ENCODE measurements at places on chromosomes 7 and 10. TPM values are rescaled to one million over a fixed set of nuclear protein-coding genes. Genes with fewer than 3 reads are reported as not detected.
A peak's percentile ranks its signal among the peaks of the same experiment; 100 is the strongest.

CALHM2 gene
- total RNA-seq: 4.9 TPM

ABI1 gene
- 54.4 TPM for total RNA-seq

FAS gene
- 3.1 TPM for total RNA-seq

LRMDA gene
- total RNA-seq: 0.91 TPM

CPSF4 gene
- 36.0 TPM for total RNA-seq

KCP gene
- 3.4 TPM for total RNA-seq

CTAGE8 gene
- not detected for total RNA-seq

TAS2R3 gene
- total RNA-seq: 17.0 TPM

ANXA8 gene
- not detected for total RNA-seq

SLC13A1 gene
- not detected for total RNA-seq

SPDYE9 gene
- total RNA-seq: not detected

R3HCC1L gene
- 14.7 TPM for total RNA-seq

BCL7B gene
- total RNA-seq: 8.9 TPM

ARHGEF5 gene
- total RNA-seq: 1.2 TPM

TWIST1 gene
- total RNA-seq: 2.7 TPM

GRCh38 chr7:141288626-141289025 lies 214.8 kb downstream of the TMEM178B start:
- DNase-seq: peak; percentile 17

DNA sequence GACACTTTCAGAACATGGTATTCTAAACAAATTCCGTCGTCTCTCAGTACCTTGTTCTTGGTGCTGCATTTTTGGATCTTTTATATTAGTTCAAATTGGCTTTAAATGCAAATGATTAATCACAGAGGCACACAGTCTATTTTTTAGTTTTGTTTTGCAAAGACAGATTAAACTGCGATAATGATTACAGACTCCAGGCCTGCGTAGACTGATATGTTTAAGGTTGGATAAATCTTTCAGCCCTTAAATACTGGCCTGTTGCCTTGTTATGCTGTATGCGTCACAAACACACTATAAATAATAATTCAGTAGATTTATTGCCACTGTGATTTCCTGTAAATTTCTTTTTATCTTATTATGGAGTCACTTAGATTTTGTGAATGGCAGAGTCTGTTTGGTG lies 19.3 kb downstream of the CACNB2 start:
- DNase-seq: no peak

DNA sequence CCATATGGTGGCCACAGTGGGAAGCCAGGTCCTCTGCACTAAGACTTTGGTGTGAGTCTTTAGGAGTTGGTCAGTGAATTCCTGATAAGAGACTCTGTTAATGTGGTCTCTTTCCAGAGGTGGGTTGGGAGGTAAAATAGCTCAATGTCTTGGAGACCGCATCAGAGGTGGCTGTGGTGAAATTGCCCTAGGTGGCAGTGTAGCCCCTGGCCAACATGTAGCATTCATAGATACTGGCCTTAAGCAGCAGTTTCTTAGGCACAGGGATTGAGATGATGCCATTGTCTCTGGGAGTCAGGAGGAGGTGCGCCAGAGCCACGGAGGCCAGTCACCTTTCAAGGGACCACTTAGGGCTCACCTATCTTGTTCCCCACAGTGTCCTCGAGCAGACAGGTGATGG lies 202.8 kb downstream of the CREB5 start:
- no peak for DNase-seq

- DNase-seq: no peak
Measured at GRCh38 chr7:123860848-123861247, 15.9 kb downstream of the HYAL4 start.

- DNase-seq: no peak
Measured at GRCh38 chr7:139567647-139568345, 44.3 kb downstream of the CLEC2L start.

GRCh38 chr7:55053651-55054571 lies 35.1 kb downstream of the EGFR start:
- DNase-seq: peak; percentile 5

DNA sequence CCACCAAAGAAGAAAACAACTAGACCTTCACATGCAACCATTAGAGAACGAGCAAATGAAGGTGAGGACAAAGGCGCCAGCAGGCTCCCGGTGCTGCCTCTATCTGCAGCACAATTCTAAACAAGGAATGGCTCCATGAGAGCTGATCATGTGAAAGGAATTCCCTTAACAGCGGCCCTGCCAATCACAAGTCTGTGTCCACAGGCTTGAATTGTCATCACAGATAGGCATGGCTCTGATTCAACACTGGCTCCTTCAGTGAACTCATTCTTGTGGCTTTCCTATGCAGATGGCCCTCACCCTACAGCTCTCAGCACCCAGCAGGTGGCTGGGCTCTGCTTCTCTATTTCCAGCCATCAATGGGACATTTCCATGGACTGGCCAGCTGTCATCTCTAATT lies 36.2 kb downstream of the LAMB1 start:
- DNase-seq: peak; percentile 89

- DNase-seq: no peak
Measured at GRCh38 chr7:69526570-69526969, 71.7 kb upstream of the AUTS2 start.

DNA sequence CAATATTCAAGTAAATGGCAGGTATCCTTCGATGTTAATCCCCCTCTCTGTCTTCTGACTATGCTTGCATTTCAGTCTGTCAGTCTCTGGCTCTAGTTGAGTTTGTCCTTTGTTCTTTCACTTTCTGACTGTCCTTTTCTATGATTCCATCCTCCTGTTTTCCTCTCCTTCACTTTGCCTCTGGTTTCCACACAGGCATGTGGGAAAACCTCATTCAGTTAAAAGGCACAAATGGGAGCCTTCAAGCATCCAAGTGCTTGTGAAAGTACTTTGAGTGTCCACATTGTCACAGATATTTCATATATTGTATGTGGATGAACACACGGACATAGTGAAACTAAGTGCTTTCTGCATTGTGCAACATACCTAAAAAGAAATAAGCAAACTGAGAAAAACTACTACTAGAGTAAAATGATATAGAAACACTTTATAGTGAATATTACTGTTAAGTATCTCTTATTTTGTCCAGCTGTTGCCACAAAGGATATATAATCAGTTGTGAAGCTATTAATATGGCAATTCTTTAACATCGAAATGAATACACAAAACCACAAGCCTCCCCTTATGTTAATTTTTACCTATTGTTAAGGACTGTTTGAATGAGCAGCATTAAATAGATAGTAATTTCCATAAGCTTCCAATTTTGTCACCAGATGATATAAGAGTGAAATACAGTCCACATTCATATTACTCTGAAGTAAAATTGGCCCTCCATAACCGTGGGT lies 71.7 kb downstream of the NRBF2 start:
- no peak for DNase-seq

DNA sequence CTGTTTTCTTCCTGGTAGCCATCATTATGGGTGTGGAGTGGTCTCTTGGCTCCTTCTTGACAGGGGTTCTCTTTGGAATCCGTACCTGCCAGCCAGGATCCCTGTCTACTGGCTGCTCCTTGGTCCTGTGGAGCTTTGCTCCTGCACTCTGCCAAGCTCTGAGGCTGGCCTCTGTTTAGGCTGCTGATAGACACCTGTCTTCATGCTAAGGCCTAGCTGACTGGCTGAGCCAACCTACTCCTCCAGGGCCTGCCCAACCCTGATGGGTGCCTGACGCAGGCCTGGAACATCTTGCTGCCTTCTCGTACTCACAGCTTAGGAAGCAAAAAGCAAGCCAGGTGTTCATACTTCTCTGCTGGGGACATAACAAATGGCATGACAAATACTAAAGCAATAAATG lies 333.6 kb upstream of the ZNF32 start:
- DNase-seq: no peak

DNA sequence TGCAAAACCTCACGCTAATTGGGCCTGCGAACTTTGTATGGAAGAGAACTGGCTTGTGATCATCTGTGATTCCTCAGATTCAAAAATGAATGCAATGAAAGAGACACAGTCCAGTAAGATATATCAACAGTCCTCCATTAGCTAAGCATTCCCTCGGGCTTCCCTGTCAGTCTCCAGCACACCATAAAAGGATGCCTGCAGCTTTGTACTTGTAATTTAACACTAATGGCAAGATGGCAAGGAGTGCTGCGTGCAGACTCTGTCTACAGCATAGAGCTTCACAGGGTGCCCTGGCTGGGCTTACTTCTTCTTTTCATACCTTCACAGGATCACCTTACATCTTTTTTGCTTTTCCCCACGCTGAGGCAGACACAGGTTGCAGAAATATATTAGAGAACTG lies 200.0 kb downstream of the GFRA1 start:
- no peak for DNase-seq

DNA sequence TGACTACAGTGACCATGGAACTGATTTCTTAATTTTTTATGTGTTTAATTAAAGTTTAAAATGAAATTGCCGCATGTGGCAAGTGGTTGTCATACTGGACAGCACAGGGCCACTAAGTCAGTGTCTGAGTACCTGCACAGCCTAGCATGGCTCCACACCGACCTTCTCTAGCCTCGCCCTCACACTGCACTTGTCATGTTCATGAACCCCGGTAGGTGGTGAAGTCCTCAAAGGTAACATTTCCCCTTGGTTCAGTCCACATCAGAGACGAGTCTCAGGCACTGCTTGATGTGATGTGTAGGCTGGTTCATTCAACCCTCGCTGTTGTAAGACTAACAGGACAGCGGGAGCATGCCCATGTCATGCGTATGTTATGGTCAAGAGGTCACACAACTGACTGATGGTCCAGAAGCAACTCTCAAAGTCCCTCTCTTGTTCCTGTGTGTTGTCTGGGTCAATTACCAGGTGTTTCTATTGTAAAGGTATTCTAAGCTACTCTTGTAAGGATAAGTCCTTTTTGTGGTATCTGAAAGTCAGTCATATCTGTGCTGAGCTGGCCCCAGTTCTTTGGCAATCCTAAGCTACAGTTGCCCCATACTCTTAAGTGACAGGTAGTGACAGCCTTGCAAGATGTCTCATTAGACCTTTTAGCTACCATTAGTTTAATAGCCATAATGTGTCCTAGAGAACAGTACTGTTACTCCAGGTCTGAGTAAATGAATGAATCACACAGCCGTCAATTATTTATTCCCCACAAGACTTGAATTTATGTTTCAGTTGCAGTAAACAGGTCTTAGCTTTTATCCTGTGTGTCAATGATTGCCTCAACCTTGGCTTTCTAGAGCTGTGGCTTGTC lies 32.9 kb upstream of the ZC3HAV1L start:
- DNase-seq: no peak

GRCh38 chr10:28811639-28812349 lies 134.5 kb downstream of the BAMBI start:
- DNase-seq: no peak

DNA sequence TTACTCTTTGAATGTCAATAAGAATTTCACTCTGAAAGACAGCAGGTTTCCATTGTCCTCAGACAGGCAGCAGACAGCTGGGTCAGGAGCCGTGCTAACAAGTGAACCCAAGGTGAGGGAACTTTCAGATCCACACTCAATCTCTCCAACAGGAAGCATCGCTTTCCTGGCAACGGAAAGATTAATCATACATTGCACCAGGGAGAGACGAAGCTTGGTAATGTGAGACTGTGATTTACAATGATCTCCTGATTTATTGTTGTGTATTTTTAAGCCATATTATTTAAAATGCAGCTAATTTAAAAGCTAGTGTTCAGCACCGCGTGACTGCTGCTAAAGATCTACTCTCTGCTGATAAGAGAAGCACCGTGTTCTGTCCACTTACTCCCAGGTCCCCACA lies 17.5 kb upstream of the NOM1 start:
- DNase-seq: no peak

GRCh38 chr10:101216207-101217043 lies 12.8 kb downstream of the LBX1 start:
- DNase-seq: no peak

GRCh38 chr10:118725886-118726500 lies 28.8 kb downstream of the CACUL1 start:
- DNase-seq: no peak

- no peak for DNase-seq
Measured at GRCh38 chr7:75953931-75954330, 39.0 kb downstream of the POR start.

DNA sequence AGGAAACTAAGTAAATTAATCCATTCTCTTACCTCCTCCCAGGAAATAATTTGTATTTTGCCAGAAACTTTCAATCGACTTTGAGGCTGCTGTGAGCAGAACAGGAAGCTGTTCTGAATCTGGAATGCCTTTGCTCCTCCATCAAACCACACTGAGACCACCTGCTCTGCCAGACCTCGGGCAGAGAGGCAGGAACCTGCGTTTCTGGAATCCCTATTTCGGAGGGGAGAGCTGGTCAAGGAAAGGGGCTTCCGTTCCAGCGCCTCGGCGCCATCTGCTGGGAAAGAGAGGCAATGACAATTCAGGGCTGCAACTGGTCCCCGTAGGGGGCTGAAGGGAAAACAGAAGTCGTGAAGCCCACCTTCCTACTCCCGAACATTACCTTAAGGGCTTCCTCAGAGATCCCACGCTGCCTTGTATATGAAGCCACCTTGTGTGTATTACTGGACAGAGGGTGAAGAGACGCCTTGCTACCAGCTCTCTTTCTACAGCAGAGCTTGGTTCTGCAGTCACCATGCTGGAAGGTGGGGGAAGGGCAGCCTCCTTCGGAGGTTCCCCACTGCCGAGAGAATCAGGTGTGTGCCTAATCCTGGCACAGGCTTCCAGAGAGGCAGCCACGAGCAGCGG lies 31.2 kb downstream of the ZNF467 start:
- DNase-seq: peak; percentile 88

- DNase-seq: no peak
Measured at GRCh38 chr7:7653593-7654187, 13.1 kb downstream of the UMAD1 start.

DNA sequence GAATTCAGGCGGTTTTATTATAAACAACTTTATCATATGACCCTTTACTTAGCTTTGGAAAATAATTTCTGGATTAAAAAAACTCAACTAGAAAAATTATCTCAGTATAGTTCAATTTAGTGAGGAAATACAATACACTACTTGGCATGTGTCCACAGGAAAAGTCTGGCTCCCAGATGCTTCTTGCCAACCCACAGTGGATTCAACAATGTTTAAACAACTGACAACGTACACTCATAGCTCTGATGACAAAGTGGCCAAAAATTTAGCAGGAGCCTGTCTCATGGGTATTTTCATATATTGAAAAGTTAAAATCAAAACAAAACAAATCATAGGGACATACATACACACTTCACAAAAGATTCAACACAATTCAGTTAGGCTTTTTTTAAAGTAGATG lies 158.8 kb downstream of the SKAP2 start:
- DNase-seq: no peak

- DNase-seq: peak; percentile 70
Measured at GRCh38 chr7:129436335-129436923, 2.2 kb downstream of the STRIP2 start.

GRCh38 chr7:37108615-37109014 lies 340.0 kb downstream of the ELMO1 start:
- no peak for DNase-seq

DNA sequence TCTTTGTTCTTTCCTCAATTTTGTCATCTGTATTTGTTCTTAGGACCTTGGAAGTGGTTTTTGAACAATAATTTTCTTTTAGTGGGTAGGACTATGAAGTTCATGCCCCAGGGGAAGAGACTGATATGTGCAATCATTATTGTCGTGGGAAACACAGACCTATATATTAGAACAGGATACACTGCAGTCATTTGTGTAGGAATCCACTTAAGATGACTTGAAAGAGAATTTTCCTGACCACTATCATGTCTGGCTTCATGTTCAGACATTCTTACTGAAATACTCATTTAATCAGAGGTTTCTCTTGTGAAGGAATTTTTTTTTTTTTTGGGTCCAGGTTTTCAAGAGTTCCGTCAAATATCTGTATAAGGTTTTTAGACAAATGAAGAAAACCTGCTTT lies 163.6 kb downstream of the SUGCT start:
- no peak for DNase-seq
